ENCODE measurements at places on chromosomes 5 and 9.

- DNase-seq: no peak
These were observed 74.4 kb upstream of the SHISAL2B start for GRCh38 chr5:64615895-64616294.

DNA sequence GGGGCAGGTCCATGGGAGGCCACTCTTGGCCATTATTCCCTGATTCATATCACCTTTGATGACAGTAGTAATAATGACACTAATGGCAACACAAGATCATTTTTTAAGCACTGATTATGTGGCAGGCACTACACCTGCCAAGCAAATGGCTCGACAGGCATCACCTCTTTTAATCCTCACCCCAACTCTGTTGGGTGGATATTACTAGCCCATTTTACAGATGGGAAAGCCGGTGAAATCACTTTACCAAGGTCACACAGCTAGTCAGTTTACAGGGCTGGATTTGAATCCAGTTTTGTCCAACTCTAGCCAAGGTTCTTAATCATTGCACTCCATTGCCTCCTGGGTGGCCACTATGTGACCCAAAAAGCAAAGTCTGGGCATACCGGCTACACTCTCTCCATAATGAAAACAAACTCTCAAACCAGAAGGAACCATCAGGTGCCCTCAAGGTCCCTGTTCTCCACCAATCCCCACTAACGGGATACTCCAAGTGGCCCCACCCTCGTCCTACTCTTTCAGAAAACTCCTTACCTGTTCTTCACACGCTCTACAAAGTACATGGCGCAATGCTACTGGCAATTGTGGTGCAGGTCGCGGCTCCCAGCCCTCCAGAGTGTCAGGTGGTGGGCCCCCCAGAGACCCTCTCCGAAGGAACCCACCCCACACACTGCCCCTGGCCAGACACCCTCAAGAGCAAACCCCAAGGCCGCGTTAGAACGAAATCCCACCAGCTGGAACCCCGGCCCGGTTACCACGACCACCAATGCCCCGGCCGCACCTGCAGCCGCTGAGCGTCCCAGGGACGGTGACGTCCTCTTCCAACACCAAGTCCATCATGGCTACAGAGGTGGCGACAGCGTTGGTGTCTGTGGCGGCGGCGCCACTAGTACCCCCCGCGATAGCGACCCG, 572 bp downstream of the CDK5RAP2 start:
- DNase-seq: peak; percentile 60

- no peak for DNase-seq
These were observed 42.3 kb upstream of the MUSK start for GRCh38 chr9:110626101-110626829.

DNA sequence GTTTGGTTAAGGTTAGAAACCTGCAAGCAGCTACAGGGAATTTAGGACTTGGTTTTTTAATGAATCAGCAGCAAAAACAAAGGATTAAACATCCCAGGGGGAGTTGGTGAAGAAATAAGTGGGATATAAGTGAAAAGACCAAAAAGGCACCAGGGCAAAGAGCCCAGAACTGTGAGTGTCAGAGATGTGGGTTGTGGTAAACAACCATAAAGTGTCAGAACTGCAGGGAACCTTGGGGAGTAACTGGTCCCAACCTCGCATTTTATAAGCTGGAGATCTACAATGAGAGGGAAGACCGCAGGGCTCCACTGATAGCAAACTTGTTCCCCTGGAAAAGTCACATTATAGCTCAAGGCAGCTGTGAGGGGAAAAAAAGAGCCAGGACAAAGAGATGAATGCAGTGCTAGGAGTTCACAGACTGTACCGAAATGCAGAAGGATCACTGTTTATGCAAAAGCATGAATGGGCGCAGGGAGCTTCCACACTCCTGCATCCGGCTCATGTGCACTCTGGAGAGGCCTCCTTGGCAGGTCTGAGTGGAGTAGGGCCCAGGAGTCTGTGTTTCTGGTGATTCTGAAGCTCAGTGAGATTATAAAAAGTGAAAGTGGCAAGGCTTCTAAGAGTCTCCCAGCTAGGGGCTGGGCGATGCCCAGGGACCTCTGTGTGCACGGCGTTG, 156.3 kb downstream of the GOLPH3 start:
- DNase-seq: no peak

DNA sequence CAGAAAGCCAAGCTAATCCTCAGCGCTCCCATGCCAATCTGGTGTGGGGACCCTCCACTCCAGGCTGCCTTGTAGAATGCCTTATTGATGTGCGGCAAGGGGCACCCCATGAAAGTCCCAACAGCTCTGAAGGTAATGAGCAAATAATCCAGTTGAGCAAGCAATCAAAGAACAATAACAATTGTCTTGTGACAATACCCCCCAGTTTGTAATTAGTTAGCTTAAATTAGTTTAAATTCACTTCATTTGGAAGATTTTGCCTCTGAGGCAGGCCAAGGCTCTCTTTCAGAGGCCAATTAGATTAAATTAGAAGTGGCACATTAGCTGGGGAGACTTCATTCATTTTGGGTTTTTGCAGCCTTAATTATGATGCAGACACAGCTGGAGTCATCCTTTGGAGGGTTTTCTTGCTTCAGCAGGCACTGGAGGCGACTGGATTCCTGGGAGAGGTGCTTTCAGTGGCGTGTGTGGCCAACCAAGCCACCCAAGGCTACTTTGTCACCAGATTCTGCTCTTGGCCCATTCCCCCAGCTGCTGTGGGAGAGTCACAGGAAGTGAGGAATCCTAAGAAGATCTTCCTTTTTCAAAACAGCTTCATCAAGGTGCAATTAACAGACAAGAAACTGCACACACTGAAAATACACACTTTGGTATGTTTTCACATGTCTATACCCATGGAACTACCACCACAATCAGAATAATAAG, 17.9 kb upstream of the FBP1 start:
- DNase-seq: no peak

DNA sequence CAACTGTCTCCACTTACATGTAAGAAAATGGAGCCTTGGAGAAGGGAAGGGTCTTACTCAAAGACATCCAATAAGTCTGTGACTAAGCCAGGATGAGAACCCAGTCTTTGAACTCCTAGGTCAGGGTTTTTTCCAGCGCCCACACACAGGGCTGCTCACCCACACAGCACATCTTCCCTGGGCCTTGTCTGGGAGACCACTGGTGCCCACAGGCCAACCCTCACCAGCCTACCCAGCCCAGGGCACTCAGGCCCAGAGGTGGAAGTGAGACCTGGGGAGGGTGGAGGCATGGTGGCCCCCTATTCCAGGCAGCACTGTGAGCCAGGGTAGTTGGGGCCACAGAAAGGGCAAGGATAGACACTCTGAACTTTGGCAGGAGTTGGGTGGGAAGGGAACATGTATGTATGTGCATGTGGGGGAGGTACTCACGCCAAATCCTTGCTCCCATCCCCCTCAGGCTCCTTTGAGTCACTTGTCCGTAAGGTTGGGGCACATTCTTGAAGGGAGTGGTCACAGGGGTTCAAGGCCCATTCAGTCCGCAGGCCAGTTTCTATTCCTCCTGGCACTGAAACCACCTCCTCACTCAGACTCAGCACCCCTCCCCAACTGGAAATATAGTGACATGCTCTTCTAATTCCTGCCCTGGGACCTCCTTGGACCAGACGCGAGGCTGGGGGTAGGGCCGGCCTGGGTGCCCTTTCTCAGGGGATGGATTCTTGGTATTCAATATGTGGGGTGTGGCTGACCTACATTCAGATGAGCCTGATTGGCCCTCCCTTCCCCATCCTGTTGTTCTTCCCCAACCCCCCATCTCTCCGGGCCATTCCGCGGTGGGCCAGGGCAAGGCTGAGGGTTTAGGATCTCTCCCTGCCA, 2.9 kb upstream of the SLC4A9 start:
- DNase-seq: no peak

GRCh38 chr9:78614892-78615291, 318.0 kb downstream of the PSAT1 start:
- DNase-seq: no peak

DNA sequence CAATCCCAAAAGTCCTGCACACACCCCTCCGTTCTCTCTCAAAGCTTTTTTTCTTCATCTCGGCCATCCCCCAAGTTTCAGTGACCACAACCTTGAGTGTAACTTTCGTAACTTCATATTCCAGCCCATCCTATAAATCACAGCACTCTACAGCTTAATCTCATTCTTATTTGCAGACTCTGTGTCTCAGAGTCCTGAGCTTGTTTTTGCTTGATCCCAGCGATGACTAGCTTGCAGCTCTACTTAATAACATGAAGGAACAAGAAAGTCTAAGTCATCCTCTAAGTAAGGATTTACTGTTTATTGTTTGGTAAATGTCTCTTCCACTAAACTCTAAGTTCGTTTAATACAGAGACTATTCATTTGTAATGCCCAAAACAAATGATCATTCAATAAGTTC, 2.6 kb upstream of the SPDL1 start:
- no peak for DNase-seq

DNA sequence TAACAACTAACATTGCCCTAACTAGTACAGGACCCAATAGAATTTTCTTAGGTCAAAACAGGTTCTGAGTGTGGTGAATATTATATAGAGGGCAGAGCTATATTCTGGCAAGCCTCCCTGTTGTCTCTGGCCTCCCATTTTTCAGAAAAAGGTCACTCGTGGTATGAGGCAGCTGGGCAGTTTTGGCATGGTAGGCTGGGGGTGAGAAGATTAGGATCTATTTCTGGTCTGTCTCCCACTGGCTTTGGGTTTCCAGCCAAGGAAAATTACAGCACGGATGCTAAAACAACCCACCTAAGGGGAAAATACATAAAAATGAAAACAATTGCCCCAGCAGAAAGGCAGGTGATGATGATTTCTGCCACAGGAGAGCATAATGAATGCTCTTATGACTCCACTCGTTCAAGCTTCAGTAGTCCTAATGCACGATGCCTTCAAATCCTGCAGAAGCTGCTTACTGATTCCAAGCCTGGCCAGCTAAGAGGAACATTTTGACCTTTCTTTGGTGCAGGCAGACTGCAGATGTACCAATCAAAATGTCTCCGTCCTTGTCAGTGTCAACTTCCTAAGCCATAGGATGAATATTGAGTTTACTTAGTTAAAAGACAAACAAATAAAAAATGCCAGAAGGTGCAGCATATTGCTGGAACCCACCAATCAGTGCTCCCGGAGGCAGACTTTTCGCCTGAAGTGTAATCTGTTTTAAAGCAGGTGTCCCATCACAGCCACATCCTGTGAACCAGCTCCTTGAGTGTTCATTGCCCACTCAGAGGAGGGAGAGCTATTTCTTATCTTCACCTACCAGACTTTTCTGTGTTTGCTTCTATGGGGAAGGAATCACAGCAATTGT, 435.4 kb downstream of the ZSWIM6 start:
- DNase-seq: no peak

DNA sequence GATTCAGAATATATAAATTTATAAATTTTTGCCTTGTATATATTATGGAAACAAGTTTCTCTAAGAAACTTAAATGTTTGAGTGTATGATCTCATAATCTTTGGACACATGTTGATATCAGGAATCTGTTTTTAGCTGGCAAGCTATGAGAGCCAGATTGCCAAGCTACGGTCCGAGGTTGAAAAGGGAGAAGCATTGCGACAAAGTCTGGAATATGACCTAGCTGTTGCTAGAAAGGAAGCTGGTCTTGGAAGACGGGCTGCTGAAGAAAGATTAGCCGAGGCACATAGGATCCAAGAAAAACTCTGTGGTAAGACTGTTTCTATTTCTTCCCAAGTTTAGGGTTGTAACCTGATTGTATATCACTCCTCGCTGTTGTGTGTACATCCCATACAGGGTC, 25.9 kb downstream of the CCDC171 start:
- no peak for DNase-seq

- DNase-seq: no peak
These were observed 3.6 kb downstream of the RXRA start for GRCh38 chr9:134329886-134330285.

DNA sequence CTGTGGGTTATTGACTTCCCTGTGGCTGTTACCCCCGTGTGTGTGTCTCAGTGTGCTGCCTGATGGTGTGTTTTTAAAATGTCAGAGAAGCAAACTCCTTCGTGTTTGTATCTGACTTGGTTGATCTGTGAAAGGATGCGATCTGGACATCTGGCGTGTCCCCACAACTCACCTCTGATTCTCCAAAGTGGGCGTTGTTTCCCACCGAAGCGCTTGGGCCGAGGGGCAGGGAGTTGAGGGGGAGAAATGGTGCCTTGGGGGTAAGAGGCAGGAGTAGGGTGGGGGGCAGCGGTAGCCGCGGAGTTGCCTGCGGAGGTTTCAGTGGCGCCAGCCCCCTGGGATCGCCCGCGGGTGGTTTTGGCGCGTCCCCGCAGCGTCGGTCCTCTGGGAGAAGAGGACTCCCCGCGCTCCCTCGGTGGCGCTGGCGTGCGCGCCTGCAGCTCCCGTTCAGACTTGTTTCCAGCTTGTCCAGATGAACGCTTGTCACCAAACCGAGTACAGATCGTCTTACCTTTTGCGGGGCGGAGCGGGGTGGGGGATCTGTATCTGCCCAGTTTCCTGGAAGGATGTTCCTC, 1.1 kb downstream of the MAST4 start:
- DNase-seq: peak; percentile 56

DNA sequence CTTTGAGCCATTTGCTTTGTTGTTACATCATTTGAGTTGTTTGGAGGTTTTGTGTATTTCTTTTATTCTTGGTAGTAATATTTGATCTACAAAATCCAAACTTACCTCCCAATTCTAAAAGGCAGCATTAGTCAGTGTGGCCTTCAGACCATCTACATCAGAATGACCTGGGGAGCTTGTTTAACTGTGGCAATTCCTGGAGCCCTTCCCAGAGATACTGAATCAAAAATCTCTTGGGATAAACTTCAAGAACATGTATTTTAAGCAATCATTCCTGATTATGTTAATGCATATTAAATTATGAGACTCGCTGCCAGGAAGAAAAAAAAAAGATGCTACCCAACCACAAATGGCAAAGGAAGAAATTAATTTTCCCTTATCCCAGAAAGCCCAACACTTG, 268.9 kb upstream of the PDE4D start:
- no peak for DNase-seq

DNA sequence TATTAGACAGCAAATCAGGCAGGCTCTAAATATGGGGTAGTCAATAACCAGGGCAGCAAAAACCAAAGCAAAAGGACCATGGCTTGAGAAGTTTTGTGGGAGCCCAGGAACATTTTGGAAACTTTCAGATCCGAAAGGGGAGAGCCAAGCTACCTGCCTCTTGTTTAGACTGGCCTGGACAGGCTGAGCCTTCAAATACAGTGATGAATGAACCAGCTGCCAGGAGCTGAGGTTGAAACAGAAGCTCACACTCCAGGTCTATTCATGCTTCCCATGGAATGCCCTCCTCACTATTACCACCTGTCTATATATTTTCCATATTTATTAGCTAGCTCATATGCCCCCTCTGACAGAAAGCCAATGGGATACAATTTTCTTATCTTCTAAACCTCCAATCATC, 150.8 kb upstream of the SLC44A1 start:
- DNase-seq: no peak

DNA sequence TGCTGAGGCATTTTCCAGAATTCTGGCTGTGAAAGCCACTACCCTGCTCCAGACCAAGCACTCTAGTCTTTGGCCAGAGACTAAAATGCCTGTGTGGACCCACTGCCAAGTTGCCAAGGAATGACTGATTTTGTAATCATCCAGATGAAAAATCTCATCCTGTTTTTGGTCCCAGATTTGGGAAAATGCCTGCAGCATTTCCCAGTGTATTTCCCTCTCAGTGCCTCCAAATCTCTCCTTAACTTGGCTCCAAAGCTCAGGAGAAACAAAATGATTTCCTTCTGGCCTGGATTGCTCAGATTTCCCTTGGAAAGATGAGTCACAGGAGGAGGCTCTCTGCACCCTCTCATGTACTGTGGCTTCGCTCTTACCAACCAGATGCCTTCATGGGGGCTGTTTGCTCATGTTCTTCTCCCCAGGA, 335.2 kb upstream of the TARS1 start:
- DNase-seq: no peak
